ENCODE measurements at places on chromosomes 3 and 15.

- DNase-seq, result no peak
Observed at GRCh38 chr3:89628856-89629670, 521.6 kb downstream of the EPHA3 start.

GRCh38 chr3:161339517-161340500 is 31.5 kb downstream of the SPTSSB start:
- DNase-seq, result no peak

DNA sequence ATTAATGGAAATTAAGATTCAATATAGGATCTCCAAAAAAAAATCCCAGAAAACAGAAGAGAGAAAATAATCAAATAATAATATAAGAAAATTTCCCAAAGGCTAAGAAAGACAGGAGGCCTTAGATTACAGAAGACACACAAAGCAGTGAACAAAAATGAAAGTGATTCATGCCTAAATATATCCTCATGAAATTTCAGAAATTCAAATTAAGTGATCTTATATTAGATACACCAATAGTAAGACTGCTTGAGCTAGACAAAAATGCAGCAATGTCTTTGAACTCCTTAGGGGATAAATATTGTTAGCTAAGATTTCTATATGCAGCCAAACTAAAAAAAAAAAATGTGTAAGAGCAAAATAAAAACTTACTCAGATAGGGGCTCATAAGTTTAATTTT is 44.6 kb upstream of the ARPP21 start:
- DNase-seq, result no peak

GRCh38 chr3:25785826-25786225 is 2.6 kb upstream of the NGLY1 start:
- no peak for DNase-seq

DNA sequence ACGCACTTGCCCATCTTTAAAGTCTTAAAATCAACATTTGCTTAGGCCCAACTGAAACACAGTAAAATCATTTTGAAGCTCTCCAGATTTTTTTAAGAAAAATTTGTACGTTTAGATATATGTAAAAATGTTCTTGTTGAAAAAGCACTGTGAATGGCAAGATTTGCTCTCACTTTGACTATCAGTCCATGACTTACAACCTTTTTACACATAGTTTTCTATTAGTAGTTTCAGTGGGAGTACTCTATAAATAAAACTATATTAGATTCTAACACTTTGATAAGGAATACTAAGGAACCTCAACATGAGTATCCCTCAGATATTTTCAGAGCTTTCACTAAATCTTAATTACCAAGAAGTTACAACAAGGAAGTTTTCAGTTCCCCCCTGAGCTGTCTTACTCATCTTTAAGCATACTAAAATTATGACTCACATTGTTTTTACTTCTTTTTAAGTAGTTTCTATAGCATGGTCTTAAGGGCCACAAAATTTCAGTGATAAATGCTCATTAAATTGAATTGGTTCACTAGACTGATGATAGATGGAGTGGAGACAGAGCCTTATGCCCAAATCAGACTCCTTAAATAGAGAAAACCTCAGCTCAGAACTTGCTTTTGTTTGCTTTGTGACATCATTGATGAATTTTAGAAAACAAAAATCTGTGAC is 31.6 kb upstream of the RAP2B start:
- DNase-seq, result no peak

DNA sequence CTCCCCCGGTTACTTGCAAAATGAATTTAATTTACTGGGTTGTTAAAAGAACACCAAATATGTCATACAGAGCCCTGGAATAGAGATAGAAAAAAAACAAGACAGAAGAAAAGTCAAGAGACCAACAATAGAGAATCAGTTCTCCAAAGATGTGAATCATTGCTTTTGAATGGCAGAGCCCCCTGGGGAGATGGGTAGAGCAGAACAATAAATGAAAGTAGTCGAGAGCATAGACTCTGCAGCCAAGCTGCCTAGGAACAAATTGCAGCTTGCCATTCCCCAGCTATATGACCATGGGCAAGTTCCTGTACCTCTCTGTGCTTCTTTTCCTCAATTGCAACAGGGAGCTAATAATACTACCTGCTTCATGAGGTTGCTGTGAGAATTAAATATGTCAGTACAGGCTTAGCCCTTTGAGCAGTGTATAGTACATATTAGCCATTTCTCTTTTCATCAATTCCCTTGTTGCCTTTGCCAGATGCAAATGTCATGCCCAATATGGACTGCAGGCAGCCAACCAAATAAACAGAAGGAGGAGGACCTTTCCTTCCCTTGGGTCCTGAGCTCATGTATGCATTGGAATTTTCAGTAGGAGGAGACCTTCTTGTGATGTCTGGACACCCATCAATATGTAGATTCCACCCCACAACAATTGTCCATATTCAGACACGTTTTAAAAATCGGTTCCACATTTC is 25.0 kb upstream of the BFSP2 start:
- no peak for DNase-seq

DNA sequence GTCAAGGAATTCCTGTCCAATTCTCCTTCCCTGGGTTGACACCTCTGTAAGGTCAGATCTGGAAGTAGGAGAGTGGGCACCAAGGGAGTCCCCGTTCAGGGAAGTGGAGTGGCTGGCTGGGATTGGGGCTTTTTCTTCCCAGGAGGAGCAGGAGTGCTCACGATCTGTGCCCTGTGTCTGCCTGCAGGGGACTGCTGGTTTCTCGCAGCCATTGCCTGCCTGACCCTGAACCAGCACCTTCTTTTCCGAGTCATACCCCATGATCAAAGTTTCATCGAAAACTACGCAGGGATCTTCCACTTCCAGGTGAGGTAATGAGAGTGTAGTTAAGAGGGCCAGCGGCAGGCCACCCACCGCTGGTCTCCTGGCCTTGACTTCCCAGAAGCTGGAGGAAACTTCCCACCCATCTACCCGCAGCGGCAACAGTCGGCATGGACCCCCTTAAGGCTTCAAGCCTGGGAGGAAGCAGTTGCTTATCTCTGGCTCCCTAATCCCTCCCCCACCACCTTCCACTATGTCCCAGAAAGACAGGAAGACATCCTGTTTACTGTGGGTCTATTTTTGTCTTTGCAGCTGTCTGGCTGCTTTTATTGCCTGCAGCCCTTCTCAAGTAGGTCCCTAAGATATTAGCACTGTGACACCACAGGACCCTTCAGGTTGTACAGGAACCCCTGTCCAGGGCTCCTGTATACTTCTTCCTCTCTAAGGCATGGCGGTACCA is 26.8 kb downstream of the CAPN3 start:
- no peak for DNase-seq

DNA sequence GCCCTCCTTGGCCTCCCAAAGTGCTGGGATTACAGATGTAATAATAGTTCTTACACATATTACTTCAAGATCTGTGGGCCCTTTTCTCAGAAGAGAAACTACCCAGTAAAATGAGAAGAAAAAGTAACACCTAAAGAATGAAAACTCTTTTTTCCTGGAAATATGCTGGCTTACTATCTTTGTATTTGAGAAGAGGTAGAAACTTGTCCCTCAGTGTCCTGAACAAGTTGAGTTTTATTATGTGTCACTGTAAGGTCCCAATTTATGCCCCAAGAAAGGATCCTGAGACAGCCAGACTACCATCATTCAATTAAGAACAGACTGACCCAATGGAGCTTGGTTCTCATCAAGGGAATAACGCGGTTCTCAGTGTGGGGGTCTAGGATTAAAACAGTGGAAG is 93.8 kb downstream of the EFL1 start:
- DNase-seq, result no peak

- no peak for DNase-seq
Observed at GRCh38 chr3:63456901-63457300, 178.8 kb downstream of the SYNPR start.

DNA sequence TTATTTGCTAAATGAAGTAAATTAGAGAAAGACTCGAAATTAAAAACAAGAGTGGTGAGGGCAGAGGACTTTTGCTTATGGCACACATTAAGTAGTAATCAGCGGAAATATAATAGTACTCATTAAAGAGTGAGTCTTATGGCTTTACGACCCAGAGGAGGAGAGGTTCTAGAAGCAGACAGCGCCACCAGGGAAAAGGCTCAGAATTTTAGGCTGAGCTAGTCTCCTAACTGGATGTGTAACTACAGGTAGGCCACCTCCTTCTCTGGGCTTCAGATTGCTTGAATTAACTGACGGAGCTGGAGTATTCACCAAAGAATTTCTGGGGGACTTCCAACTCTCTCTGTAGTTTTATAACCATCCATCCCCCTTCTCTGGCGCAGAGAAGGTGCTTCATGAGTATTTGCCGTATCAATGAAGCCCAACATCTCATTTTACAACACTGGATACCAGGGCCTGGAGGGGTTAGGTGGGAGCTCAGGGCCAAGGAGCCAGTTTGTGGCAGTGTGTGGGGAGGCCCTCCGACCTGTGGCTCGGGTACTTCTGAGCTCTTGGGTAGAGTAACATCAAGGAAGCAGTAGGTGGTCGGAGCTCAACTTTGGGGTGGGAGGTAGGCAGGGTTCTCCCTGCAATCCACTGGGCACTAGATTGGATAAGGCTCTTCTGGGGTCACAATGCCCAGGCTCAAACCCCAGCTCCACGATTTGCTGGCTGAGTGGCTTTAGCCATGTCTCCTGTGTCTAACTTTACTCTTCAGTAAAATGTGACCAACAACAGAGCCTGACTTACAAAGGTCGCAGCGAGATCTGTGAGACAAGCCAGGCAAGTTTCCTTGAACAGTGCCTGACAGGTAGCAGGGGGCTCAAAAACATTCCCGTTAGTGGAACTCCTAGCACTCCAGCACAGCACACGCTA is 1.1 kb downstream of the CHCHD4 start:
- no peak for DNase-seq

DNA sequence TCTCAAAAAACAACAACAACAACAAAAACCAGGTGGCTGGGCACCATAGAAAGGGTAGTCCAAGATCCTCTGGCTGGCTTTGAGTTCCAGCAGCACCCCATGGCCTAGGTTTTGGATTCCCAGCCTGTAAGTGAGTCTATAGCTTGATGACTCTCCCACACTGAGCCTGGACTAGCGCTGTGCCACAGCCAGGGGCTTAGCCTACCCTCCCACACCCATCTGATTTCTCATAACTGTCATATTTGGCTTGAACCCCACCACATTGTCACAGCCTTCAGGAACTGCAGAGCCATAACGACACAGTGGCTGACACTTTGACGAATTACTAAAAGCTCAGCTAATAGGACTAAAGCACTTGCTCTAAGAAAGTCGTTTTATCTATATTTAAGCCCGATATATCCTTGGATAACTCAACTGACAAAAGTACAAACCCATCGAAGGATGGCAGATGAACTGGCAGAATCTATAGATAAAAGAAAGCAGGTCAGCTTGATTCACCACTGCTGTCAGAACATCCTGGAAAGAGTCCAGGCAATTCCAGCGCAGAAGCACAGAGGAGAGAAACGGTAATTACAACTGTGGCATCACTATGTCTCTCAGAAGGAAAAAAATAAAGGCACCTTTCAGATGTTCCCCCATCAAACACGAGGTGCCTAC is 62.1 kb downstream of the HOMER2 start:
- no peak for DNase-seq

DNA sequence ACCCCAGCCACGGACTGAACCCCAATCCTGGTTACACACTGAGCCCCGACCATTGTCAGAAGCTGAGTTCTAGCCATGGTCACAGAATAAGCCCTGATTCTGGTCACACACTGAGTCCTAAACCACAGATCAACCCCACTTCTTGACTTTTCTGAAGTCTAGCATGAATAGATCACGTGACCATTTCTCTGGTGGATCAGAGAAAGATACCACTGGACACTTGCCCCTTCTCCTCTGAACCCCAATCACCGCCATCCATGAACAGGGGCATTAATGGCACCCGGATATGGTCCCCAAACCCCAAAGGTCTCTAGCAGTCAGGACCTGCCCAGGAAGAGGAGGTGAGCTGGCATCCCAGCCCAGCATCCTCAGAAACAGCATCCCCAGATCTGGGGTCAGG is 9.1 kb downstream of the HCN4 start:
- DNase-seq, result no peak

GRCh38 chr3:130661140-130661891 is 85.3 kb downstream of the PIK3R4 start:
- no peak for DNase-seq

- DNase-seq, result no peak
Observed at GRCh38 chr3:151219056-151219455, 16.0 kb upstream of the GPR171 start.

DNA sequence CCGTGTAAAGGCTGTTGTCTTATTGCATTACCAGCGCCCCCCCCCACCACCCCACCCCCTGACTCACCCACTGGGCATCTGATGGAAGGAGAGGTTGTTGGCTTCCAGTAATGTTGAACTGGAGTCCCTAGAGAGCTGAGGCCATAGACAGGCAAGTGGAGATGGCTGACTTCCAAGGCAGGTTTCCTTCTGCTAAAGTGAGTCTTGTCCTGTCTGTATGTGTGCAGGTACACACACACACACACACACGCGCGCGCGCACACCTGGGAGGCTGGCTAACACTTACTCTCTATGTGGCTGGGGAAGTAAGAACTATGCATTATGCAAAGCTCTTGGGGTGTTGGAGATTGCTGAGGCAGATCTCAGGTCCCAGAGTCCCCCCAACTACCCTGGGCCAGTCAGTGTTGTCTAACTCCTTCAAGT is 1.6 kb upstream of the KY start:
- no peak for DNase-seq

GRCh38 chr3:129954514-129954913 is 20.0 kb upstream of the TRH start:
- DNase-seq, result no peak

DNA sequence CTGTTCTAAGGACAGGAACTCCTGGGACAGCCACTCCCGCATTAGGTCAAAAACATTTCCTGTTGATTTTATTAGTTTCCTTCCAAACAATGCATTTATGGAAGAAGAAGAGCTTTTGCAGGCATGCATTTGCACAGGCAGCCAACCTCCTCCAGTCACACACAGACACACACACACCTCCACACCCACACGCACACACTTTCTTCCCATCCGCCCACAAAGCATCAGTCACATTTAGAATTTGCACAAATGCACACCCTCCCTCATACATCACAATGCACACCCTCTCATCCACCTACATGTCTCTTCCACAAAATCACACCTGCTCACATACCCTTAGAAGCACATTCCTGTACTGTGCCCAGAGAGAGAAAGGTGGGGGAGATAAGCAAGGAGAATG is 4.1 kb upstream of the TYRO3 start:
- DNase-seq, result no peak

- DNase-seq, result no peak
Observed at GRCh38 chr3:125556314-125556713, 36.3 kb upstream of the SNX4 start.

- DNase-seq, result no peak
Observed at GRCh38 chr15:95365511-95366107, 964.9 kb upstream of the NR2F2 start.

DNA sequence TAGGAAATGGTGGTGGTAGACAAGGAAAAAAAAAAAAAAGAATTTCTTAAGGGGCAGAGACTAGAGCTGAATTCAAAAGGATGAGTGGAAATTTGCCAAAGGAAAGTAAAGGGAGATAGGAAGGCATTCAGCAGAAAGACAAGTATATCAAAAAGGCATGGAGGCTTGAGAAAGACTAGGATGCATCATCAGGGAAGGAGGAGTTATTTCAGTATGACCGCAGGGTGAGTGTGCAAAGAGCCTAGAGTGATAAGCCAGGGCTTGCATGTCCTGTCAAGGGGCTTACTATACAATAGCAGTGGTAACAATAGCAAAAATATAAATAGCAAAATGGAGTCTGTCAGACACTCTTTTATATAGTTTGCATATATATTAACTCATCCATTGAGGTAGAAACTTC is 112.0 kb downstream of the FRMD4B start:
- no peak for DNase-seq
